ENCODE measurements at places on chromosomes 11 and 22. TPM values are rescaled to one million over a fixed set of nuclear protein-coding genes. Genes with fewer than 3 reads are reported as not detected.

Gene USP2
- total RNA-seq, result 9.9 TPM

Gene CALCB
- not detected for total RNA-seq

Gene SLC16A8
- 0.33 TPM for total RNA-seq

Gene PRR5L
- total RNA-seq, result 1.7 TPM

Gene SYT12
- total RNA-seq, result not detected

Gene MDK
- 10.9 TPM for total RNA-seq

Gene C11orf86
- total RNA-seq, result not detected

DNA sequence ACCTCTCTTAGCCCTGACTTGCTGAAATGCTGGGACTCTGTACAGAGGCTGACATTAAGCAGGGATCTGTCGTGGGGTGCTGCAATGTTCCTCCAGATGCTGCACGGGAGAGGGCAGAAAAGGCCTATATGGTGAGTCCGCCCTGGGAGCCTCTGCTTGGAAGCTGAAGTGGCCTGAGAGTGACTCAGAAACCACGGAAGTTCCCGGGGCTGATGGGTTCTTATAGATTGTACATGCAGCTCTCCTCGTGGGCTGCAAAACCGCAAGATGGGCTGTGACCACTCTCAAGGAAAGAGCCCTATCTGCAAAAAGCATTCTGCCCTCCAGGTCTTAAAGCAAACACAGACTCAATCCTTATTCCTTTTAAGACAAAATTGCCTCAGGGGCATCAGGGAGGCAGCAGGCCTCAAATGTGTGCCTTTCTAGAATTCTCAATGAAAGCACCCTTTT, 5.8 kb upstream of the SLC43A3 start:
- H3K27ac ChIP-seq, result peak overlapping the region; percentile 4
- H3K4me3 ChIP-seq, result no peak overlapping the region
- no peaks in the 10 kb centered on the region for H3K36me3 ChIP-seq
- no peaks in the 10 kb centered on the region for H3K27me3 ChIP-seq

GRCh38 chr11:21564833-21565682, 627.8 kb upstream of the ANO5 start:
- H3K4me3 ChIP-seq, result no peak overlapping the region
- H3K4me1 ChIP-seq, result no peaks in the 10 kb centered on the region
- H3K27ac ChIP-seq, result no peak overlapping the region
- H3K27me3 ChIP-seq, result no peaks in the 10 kb centered on the region
- no peaks in the 10 kb centered on the region for H3K36me3 ChIP-seq

GRCh38 chr11:108858622-108859021, 193.8 kb downstream of the DDX10 start:
- H3K27ac ChIP-seq, result no peak overlapping the region
- no peak overlapping the region for H3K4me3 ChIP-seq
- DNase-seq, result no peak
- H3K4me1 ChIP-seq, result peaks cover 16% of the 10 kb centered on the region
- no peaks in the 10 kb centered on the region for H3K36me3 ChIP-seq

- H3K4me3 ChIP-seq, result no peak overlapping the region
- no peak overlapping the region for H3K27ac ChIP-seq
- H3K36me3 ChIP-seq, result peaks cover 4% of the 10 kb centered on the region
- peaks cover 44% of the 10 kb centered on the region for H3K4me1 ChIP-seq
- no peak for DNase-seq
Measured at GRCh38 chr11:46490666-46491065, 99.1 kb upstream of the CHRM4 start.

DNA sequence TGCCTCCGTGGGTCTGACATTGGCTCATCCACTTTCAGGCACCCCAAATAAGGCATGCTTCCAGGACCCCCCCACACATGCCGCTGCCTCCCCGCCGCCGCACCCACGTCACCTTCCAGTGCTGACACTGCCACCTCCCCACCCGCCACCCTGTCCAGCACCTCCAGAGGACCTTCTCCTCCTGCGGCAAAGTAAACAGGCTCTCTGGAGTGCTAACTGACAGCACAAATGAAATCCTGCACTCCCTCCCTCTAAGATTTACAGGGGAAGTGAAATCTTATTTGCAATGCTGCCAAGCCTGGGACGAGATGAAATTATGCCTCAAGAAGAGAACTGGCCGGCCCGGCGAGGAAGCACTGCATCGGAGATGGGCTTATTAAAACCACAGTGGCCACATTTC, 35.3 kb downstream of the MACROD1 start:
- no peaks in the 10 kb centered on the region for H3K27me3 ChIP-seq
- no peak for DNase-seq
- H3K36me3 ChIP-seq, result no peaks in the 10 kb centered on the region
- H3K4me3 ChIP-seq, result no peak overlapping the region

DNA sequence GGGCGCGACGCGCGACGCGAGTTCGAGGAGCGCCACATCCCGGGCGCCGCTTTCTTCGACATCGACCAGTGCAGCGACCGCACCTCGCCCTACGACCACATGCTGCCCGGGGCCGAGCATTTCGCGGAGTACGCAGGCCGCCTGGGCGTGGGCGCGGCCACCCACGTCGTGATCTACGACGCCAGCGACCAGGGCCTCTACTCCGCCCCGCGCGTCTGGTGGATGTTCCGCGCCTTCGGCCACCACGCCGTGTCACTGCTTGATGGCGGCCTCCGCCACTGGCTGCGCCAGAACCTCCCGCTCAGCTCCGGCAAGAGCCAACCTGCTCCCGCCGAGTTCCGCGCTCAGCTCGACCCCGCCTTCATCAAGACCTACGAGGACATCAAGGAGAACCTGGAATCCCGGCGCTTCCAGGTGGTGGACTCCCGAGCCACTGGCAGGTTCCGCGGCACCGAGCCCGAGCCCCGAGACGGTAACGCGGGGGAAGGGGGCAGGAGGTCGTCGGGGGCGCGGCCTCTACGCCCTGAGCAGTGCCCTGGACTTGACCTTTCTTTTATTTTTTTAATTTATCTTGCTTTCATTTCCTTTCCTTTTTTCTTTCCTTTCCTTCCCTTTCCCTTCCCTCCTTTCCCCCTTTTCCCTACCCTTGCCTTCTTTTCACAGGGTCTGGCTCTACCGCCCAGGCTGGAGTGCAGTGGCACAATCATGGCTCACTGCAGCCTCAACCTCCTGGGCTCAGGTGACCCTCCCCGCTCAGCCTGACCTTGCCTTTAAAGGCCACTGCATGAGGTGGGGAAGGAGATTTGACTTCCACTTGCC, 5.0 kb downstream of the MPST start:
- no peak overlapping the region for H3K4me3 ChIP-seq
- peaks cover 36% of the 10 kb centered on the region for H3K4me1 ChIP-seq
- H3K36me3 ChIP-seq, result peaks cover 58% of the 10 kb centered on the region
- no peaks in the 10 kb centered on the region for H3K27me3 ChIP-seq
- no peak for DNase-seq

GRCh38 chr11:104926771-104927611, 28.7 kb upstream of the CASP12 start:
- no peaks in the 10 kb centered on the region for H3K27me3 ChIP-seq
- H3K4me3 ChIP-seq, result no peak overlapping the region
- no peak overlapping the region for H3K27ac ChIP-seq
- H3K36me3 ChIP-seq, result no peaks in the 10 kb centered on the region
- H3K4me1 ChIP-seq, result no peaks in the 10 kb centered on the region

GRCh38 chr11:43573233-43573632, 107.3 kb upstream of the HSD17B12 start:
- no peak overlapping the region for H3K4me3 ChIP-seq
- DNase-seq, result no peak
- H3K4me1 ChIP-seq, result peaks cover 29% of the 10 kb centered on the region
- no peaks in the 10 kb centered on the region for H3K36me3 ChIP-seq
- no peak overlapping the region for H3K27ac ChIP-seq
- peaks cover 55% of the 10 kb centered on the region for H3K27me3 ChIP-seq

- no peak for DNase-seq
- H3K36me3 ChIP-seq, result no peaks in the 10 kb centered on the region
- no peak overlapping the region for H3K27ac ChIP-seq
- no peak overlapping the region for H3K4me3 ChIP-seq
- H3K4me1 ChIP-seq, result no peaks in the 10 kb centered on the region
Measured at GRCh38 chr22:41968601-41969000, 642 bp upstream of the SEPTIN3 start.

DNA sequence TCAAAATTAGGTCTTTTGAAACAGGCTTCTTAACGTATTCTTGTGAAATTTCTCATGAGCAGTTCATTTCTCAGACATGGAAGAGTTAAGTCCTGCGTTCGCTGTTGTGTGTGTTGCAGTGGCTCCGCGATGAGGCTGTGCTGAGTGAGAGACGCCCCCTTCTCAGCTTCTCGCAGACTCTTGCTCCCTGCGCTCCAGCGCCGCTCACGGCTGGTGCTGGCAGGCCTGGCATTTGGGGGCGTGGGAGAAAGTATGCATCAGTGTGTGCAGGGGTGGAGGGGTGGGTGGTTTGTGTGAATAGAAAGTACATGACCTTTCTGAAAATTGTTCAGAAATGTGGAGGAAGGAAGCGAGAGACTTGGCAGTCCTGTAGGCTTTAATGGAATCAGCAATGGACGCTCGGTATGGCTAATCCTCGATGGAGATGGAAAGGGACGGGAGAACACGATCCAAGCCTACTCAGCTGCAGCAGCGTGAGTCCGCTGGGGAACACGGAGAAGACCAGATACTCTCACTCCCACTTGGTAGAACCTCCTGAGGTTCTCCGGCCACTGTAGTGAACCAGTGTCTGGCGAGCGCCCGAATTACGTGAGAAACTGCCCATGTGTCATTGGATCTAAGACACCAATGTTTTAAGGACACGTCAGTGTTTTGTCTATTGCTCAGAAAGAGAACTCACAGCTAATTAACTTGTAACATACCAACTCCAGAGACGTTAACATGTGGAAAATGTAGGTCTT, 5.9 kb downstream of the TAB1 start:
- H3K36me3 ChIP-seq, result no peaks in the 10 kb centered on the region
- peaks cover 66% of the 10 kb centered on the region for H3K4me1 ChIP-seq
- H3K27me3 ChIP-seq, result no peaks in the 10 kb centered on the region
- no peak for DNase-seq
- H3K4me3 ChIP-seq, result peak overlapping the region; percentile 35

DNA sequence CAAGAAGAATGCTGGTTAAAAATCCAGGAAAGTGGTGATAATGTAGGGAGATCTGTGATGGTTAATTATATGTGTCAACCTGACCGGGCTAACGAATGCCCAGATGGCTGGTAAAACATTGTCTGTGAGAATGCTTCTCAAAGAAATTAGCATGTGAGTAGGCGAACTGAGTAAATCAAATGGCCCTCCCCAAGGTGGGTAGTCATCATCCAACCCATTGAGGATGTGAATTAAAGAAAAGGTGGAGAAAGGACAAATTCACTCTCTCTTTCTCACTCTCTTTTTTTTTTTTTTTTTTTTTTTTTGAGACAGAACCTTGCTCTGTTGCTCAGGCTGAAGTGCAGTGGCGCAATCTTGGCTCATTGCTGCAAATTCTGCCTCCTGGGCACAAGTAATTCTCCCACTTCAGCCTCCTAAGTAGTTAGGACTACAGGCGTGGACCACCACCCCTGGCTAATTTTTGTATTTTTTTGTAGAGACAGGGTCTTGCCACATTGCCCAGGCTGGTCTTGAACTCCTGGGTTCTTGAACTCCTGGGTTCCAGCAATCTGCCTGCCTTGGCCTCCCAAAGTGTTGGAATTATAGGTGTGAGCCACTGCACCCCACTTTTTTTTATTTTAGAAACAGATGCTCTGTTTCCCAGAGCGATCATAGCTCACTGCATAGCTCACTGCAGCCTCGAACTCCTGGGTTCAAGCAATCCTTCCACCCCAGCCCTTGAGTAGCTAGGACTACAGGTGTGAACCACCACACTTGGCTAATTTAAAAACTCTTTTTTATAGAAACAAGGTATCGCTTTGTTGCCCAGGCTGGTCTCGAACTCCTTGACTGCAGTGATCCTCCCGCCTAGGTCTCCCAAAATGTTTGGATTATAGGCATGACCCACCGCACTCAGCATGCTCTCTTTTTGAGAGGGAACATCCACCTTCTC, 22.0 kb upstream of the P2RY6 start:
- H3K36me3 ChIP-seq, result no peaks in the 10 kb centered on the region
- H3K27me3 ChIP-seq, result no peaks in the 10 kb centered on the region
- no peak overlapping the region for H3K4me3 ChIP-seq
- no peak for DNase-seq

GRCh38 chr11:36162006-36162882, 127.0 kb downstream of the COMMD9 start:
- H3K36me3 ChIP-seq, result no peaks in the 10 kb centered on the region
- H3K4me1 ChIP-seq, result peaks cover 19% of the 10 kb centered on the region
- no peaks in the 10 kb centered on the region for H3K27me3 ChIP-seq

GRCh38 chr11:101912823-101913284, 2.0 kb upstream of the CEP126 start:
- H3K27ac ChIP-seq, result peak overlapping the region; percentile 91
- H3K36me3 ChIP-seq, result no peaks in the 10 kb centered on the region

DNA sequence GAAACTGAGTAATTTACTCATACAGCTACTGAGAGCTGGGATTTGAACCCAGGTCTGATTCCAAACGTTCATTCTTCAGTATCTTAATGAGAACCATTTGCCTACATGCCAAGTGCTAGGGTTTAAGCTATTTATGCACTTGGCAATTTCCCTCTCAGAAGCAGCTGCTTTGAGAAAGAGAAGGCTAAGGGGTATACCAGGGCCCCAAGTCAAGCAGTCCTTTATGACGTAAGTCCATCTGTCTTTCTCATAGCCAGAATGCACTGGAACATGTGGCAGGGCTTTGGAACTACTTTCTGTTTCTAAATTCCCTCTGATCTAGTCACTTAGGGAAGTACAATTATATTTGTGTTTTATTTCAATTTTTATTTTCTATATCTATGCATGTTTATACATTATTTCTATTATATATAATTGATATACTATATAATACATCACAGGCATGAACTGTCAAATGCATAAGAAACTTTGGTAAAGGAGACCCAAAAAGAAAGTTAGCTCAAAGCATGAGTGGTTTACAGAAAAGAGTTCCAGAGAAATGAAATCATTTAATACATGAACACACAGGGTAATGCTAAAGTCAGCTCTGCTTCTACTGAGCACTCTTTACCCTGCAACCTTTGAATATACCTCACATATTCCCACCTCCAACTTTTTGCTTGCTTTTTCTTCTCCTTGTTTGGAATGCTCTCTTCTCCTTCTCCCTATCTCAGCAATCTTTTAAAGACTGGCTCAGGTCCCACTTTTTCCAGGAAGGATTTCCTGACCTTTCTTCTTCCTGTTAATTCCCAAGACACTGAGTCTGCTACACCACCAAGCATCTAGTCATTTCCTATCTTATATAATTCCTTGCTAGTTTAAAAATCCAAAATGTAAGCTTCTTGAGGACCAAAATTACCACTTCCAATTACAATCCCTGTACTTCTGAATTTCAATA, 80.5 kb upstream of the GDPD4 start:
- H3K27me3 ChIP-seq, result no peaks in the 10 kb centered on the region
- no peak overlapping the region for H3K4me3 ChIP-seq
- no peak for DNase-seq
- H3K27ac ChIP-seq, result no peak overlapping the region
- peaks cover 33% of the 10 kb centered on the region for H3K4me1 ChIP-seq

- peaks cover 39% of the 10 kb centered on the region for H3K4me1 ChIP-seq
Measured at GRCh38 chr11:74171997-74172396, 908 bp downstream of the PPME1 start.
